Jurkat, Clone E6-1 (cell line): ENCODE measurements at places on chromosomes 6 and 20.
A peak's percentile ranks its signal among the peaks of the same experiment; 100 is the strongest.

- peak; percentile 78 for DNase-seq
Observed at GRCh38 chr6:30615219-30615957, 1.7 kb downstream of the PPP1R10 start.

DNA sequence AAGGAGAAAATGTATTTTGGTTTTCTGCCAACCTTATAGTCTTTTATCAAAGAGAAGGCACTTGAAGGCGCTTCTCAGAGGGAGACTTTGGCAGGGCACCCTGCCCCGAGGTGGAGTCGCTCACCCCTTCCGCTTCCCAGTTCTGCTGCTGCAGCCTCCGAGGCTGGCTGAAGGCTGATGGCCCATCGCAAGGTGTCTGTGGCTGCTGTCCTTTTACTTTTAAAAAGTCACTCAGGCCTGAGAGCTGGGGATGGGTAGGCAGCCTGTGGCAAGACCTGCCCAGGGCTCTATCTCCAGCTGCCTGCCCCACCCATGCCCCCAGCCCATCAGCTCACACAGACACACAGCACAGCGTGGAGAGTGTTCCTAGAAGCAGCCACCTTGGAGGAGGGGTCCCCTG is 206.6 kb upstream of the CST7 start:
- no peak for DNase-seq

- no peak for DNase-seq
Observed at GRCh38 chr6:20699402-20699801, 165.1 kb downstream of the CDKAL1 start.

DNA sequence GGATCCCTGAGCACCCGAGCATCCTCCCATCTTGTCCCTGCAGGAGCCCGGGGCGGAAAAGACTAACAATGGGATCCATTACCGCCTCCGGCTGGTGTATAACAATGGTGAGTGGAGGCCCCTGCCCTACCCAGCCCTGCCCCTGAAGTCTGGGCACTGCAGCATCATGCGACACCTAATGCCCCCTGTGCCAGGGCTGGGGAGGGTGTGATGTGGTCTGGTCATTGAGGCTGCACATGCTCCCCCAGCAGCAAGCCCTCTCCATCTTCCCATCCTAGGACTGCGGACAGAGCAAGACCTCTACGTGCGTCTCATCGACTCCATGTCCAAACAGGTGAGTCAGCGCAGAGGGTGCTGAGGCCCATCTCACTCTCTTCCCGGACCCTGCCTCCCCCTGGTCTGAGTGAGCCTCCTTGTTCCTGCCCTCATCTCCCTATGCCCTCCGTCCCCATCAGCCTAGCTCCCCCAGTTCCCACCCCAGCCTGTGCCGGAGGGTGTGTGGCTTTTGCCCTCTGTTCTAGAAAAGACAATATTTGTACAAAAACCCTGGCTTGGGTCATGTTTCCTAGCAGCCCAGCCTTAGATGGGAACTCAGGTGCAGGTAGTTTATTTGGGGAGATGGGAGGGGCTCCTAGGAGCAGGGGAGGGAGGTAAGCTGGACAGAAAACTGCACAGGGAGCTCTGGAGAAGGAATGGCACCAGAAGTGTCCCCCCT is 13.5 kb downstream of the EBF4 start:
- no peak for DNase-seq

- peak; percentile 76 for DNase-seq
Observed at GRCh38 chr6:45438849-45439406, 61.2 kb upstream of the SUPT3H start.

DNA sequence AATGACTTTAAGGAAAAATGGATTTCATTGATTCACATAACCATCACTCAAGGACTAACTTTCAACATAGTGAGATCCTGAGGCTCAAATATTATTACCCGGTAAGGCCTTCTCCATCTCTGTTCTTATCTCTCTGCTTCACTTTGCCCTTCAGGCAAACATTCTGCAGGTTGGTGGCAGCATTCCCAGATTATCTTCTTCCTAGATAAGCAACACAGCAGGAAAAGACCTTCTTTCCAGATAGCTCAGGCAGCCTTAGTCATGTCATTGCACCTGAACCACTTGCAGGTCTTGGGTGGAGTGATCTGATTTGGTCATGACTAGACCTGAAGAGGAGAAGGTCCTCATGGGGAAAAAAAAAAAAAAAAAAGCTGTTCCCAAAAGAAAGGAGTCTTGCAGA is 5.3 kb upstream of the HIVEP2 start:
- DNase-seq: no peak

DNA sequence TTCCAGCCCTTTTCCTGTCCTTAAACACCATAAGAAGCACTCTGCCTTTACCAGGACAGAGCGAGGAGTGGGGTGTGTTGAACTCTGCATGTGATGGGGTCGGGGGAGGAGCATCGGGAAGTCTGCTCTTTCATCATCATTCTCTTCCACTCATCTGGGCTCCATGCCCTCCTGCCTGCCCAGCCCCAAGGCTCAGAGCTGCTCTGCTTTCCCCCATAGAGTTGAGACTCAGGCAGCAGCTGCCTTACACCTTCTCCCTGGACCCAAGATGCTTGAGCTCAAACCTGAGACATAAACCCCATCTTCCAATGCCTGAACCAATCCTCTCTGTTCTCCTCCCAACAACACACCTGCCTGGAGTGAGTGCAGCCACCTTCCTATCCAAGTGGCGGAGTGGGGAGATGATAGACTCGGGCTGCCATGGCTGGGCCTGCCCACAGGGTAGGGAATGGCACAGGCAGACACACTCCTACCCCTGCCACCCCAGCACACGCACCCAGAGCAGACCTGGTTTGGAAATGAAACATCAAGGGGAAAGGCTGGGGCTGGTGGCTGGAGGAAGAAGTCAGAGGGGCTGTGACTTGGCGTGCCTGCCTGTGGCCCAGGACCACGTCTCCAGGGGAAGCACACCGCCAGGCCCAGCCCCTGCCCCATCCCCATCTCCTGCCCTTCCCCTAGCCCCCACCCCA is 28.4 kb downstream of the TFEB start:
- no peak for DNase-seq

- DNase-seq: no peak
Observed at GRCh38 chr6:74557236-74557635, 648.6 kb downstream of the COL12A1 start.

DNA sequence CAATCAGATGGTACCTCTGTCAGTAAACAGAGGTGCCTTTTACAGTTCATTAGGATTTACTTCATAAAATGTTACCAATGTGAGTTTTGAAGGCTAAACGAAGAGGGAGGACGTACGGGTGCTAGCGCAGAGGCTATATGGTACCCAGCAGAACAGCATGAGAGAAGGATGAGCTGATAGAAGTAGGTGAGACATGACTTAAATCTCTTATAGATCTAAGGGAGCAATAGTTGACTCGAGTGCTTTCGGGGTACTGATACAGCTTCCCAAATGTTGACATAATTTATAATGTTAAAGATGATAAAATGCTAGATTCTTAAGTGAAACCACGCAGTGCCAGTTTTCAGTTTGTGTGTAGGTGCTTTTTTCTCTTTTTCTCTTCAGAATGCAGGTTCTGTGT is 72.6 kb downstream of the HIVEP1 start:
- no peak for DNase-seq

- DNase-seq: no peak
Observed at GRCh38 chr6:111552958-111553357, 52.7 kb downstream of the TRAF3IP2 start.

GRCh38 chr6:89985751-89986493 is 91.7 kb downstream of the GJA10 start:
- DNase-seq: no peak
